ENCODE measurements at places on chromosomes 3 and 15. TPM values are rescaled to one million over a fixed set of nuclear protein-coding genes. Genes with fewer than 3 reads are reported as not detected.

Gene LHFPL4
- not detected for total RNA-seq

Gene GCNT3
- 5.9 TPM for total RNA-seq

Gene NECTIN3
- 34.3 TPM for total RNA-seq

Gene SCAMP5
- 1.0 TPM for total RNA-seq

Gene RTP4
- total RNA-seq: not detected

Gene GOLGA6L7
- total RNA-seq: not detected
